Stimulated activated CD8-positive, alpha-beta memory T cell treated with anti-CD3 and anti-CD28 coated beads, Interleukin-4, amount 100 ng/mL, for 1 hour (primary cell): ENCODE measurements at places on chromosomes 2 and 18.

- no peak for DNase-seq
Measured at GRCh38 chr2:111898703-111899514, 502 bp downstream of the MERTK start.

DNA sequence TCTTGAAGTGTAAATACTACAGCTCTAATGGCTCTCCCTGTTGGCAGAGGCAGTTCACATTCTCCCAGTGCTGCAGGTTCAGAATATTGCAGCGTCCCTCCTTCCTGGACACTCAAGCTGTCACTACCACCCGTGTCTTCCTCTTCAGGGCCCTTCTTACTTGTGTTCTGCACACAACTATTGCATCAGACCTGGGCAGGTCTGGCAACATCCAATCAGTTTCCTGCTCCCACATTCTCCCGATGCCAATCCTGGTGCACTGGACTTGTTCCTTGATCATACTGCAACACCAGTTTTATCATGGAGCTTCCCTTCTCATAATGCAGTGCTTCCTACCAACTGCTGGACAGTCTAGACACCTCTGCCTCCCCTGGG is 161.5 kb downstream of the CAPN13 start:
- no peak for DNase-seq

GRCh38 chr2:188978291-188979081 is 4.3 kb downstream of the COL3A1 start:
- no peak for DNase-seq

DNA sequence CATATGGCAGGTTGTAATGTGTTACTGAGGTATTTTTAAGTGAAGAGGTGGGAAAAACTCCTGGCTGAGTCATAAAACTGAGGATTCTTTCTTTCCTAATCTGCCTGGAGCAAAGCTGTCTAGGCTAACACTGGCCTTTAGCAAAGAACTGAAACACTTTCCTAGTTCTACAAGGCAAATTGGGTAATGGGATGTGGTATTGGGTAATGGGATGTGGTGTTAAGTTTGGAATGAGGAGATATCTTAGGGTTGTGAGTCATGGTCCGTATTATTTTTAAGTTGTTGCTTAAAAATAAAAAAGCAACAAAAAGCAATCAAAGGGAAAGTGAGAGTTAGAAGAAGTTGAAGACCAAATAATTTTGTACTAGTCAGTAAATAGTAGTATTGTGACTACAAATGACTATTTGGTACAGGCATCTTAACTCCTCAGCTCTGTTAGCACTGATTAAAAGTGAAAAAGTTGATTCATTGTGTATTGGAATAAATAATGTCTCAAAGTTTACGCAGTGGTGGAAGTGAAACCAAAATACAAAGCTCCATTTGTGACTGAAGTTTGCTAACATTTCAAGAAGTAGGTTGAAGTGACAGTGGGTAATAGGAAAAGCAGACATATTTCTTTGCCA is 216.8 kb downstream of the CAMKMT start:
- no peak for DNase-seq

- no peak for DNase-seq
Measured at GRCh38 chr2:224716201-224716600, at the start of gene CCDC195. TSS of gene CCDC195 (minus strand) at chr2:224716365. CDS start at chr2:224716365, 0 bp downstream.

GRCh38 chr18:62710417-62710816 is 4.9 kb upstream of the PHLPP1 start:
- DNase-seq, result no peak

- DNase-seq, result no peak
Measured at GRCh38 chr2:148512501-148512900, 132.1 kb upstream of the EPC2 start.

DNA sequence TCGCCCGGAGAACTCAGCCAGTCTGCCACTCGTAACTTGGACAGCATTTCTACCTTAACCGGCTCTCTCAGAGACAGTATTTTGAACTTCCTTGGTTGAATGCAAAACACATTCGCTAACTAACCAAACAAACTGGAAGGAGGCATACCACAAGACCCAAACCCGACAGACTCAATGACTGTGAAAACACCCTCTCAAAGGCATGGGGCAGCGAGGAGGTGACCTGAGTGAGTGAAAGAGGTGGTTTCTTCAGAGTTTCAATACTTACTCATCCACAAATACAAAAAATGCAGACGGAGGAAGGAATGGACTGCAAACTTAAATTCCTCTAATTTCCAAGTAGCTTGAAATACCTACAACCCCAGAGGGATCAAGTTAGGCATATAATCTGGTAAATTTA is 132.9 kb downstream of the GAREM1 start:
- no peak for DNase-seq

GRCh38 chr18:63291278-63291677 is 28.3 kb downstream of the BCL2 start:
- DNase-seq, result no peak

DNA sequence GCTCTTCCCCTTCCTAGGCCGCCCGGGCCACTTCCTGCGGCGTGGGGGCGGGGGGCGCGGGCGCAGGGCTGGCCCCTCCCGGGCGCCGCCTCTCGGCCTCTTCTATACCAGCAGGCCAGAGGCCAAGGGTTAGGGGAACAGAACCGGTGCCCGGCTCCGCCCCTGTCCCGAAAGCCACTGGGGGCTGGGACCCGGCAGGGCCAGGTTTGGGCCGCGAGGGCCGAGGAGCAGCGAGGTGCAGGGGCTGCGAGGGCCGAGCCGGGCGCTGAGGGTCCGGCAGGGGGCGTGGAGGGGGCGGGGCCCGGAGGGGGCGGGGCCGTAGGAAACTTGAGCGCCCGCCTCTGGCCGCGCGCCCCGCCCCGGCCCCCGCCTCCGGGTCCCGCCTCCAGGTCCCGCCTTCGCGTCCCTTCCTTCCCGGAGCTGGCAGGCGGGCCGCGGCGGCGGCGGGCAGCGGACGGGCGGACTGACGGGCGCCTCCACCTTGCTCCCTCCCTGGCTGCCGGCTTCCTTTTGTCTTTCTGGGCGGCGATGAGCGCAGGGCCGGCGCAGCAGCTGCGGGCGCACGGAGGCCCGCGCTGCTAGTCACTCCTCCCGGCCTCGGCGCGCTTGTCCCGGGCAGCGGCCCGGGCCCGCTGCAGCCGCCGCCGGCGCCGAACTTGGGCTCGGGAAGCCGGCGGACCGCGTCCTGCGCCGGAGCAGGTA is at the start of gene HPCAL1:
TSS of gene HPCAL1 (plus strand) at position 426 of the 702 bp plus-strand sequence. CDS start 116,854 bp downstream, outside the sequence.
- DNase-seq, result peak; percentile 67

DNA sequence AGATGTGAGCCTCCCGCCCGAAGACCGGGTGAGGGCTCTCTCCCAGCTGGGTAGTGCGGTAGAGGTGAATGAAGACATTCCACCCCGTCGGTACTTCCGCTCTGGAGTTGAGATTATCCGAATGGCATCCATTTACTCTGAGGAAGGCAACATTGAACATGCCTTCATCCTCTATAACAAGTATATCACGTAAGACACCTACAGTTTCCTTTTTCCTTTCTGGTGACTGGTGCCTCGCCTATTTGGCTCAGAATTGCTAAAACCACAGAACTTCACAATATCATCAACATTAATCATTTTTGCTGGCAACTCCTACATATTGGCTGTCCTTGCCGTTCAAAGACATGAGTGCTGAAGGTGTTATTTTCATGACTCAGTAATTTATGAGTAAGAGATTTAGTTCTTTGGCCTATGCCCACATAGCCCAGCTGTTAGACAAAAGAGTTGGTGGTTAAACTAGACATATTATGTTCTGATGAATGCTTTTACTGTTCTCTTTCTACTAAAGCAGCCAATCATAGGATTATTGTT is 2.2 kb downstream of the STAMBP start:
- DNase-seq, result no peak

DNA sequence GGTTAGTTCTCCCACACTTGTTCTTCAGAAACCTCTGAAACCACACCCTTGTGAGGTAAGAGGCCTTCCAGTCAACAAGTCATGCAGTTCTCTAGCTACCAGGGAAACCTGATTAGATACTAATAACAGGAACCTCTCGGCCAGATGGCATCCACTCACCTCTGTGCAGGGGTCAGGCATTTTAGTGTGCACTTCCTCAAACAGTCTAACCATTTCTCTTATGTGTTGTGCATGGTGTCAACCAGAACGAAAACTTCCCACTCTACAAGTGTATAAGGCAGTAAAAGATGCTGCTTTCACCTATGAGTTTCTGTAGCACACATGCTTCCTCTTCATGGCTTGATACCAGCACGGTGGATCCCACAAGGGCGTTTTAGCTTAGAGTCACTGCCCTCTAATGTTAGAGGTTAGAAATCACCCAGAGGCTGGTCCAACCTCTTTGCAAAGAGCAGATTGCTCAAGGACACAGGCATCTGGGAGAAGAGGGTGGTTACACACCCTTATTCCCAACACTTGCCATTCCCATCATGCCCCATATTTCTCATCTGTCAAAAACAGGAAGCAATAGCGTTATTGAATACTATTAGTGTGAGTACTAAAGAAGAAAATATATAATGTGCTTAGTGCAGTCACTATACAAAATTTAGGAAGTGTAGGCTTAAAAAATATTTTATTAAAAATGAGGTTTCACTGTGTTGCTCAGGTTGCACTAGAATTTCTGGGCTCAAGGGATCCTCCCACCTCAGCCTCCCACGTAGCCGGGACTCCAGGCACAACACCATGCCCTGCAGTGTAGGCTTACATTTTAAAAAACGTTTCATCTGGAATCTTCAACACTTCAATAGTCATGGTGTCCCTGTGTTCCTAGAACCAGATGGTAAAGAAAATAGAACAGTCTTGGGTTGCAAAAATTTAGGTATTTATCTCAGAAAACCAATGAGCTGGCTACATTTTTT is 34.5 kb upstream of the RAB31 start:
- no peak for DNase-seq

- no peak for DNase-seq
Measured at GRCh38 chr18:32920796-32921787, 148.3 kb upstream of the KLHL14 start.

- DNase-seq, result no peak
Measured at GRCh38 chr2:119333360-119333759, 33.3 kb downstream of the C2orf76 start.

DNA sequence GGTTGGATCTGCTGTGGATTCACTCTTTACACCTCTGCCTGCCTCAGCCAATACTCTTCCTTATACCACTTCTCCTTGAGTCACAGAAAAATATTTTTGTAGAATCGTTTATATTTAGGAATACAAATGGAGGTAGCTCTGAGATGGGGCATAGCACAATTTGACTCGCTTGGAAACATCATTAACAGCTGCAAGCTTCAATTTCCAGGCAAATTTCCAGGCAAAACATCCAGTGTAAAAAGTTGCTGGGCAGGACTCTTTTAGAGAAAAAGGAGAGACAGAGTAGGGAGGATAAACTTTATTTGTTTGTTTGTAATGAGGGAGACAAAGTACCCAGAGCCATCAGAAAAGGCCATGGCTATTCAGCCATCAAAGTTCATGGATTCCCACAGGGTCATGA is 74.4 kb upstream of the SOX11 start:
- DNase-seq, result no peak

DNA sequence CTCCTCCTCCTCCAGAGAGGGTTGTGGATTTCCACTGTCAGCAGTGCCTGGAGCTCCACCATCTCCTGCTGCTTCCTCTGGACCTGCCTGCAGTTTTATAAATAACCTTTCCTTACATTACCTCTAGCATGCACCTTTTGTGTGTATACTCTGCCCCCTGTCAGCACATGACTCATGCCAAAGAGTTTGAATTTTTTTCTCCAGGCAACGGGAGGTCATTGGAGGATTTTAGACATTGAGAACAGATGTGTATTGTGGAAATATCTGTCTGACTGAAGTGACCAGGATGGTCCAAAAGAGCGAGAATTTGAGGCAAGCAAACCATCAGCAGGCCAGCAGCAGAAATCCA is 31.7 kb downstream of the IL37 start:
- no peak for DNase-seq

DNA sequence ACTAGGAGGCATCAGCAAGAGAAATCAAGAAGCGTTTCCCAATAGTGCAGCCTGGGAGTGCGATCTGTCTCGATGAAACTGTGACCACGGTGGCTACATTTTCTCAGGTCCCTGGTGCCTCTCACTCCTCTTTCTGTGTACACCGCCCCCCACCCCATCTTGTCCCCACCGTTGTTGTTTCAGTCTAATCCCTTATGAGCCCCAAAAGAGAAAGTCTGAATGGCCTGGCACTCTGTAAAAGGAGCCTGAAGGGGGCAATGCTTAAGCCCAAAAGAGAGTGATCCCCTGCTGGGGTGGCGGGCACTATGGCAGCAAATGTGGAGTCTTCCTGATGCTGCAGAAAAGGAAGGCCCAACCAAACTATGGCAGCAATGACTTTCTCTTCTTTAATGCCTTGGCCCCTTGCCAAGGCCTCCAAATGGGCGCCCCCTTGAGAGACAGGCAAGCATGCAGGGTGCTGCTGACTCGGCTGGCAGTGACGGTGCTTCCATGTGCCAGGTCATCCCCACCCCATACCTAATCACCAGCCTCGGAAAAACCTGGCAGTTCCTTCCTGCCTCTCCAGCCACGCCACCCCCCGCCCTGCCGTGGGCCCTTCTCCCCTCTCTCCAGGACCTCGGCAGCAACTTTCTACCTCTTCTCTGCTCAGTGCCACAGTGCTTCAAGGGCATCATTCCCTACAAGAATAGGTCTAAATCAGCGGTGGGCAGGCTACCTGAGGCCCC is 123.0 kb downstream of the CYP26B1 start:
- no peak for DNase-seq

- DNase-seq, result no peak
Measured at GRCh38 chr2:3784731-3785130, 81.4 kb downstream of the DCDC2C start.

DNA sequence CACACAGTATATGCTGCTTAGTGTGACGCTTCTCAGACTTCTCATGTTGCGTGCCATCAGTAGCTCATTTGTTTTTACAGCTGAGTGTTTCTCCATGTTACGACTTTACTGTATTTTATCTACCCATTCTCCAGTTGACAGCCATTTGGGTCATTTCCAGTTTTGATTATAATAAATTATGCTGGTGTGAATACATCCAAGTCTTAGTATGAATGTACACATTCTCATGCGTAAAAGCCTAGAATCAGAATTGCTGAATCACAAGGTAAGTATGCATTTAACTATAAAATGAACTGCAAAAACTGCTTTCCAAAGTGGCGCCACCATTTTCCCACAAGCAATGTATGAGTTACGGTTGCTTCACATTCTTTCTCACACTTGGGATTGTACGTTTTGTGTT is 184.2 kb upstream of the SLC35G4 start:
- no peak for DNase-seq

GRCh38 chr2:219059375-219059724 is 1.4 kb downstream of the IHH start:
- no peak for DNase-seq

DNA sequence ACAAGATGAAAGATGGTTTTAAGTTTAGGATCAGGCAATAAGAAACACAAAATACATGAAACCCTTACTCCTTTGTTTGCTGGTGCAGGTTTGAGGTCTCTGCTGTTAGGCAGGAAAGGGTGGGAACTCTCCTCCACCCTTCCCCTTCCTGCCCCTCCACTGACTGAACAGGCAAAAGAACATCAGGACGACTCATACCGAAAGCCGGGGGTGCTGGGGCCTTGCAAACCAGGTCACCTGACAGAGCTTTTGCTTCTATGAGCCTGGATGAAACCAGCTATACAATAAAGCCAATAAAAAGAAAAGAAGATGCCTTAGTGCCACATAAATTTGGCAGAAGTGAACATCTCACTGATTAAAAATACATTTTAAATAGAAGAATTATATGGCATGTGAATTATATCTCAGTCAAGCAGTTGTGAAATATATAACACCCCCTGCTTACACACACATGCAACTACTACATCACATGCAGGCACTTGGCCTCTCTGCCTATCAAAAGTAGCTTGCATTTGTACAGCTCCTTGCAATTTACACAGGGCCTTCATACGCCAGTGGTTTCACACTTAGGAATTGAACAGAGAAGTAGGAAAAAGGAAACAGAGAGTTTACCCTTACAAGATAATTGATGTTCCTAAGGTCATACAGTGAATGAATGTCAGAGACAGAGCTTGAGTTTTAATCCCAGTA is 215.1 kb upstream of the TRIB2 start:
- no peak for DNase-seq

GRCh38 chr2:105873281-105873680 is 128.6 kb downstream of the NCK2 start:
- DNase-seq, result no peak
